H54 (cell line): ENCODE measurements at places on chromosomes 11 and 22.

DNA sequence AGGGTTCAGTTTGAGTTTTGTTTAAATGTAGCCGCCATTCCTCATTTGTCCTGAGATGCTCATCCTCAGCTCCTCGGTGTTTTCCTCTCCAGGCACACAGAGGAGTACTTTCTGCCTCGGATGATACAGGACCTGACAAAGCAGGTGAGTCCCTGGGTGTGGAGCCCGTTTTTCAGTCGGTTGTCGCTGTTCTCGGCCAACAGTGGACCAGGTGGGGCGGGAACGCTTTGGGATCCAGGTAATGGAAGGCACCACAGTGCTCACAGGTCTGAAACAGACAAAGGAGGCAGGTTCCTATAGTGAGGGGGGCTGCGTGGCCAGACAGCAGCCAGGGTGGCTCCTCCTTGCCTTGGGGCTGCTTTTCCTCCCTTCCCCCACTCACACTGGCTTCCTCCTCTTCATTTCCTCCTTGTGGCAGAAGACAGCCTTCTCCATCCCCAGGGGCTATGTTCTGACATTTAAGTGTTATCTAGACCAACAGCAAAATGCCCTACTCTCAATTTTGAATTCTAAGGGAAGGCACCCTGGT is 19.4 kb downstream of the NADSYN1 start:
- no peak for DNase-seq

DNA sequence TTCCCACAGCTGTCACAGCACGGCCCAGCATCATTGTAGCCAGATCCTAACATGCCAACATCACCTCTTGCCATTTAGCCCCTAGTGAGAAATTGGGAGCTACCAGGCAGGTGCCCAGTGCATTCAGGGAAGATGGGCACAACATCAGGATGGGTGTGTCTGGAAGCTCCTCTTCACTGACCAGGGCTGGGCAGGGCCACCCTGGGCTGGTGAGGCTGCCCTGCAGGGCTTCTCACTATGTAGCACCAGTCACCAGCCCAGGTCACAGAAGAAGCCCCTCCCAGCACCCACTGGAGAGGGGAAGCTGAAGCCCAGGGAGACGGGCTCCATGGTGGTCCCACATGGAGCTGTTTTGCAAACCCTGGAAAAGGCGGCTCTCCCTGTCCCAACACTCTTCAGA is 13.9 kb downstream of the ZNF74 start:
- no peak for DNase-seq

- no peak for DNase-seq
Measured at GRCh38 chr22:36238373-36239149, 766 bp downstream of the APOL2 start.

DNA sequence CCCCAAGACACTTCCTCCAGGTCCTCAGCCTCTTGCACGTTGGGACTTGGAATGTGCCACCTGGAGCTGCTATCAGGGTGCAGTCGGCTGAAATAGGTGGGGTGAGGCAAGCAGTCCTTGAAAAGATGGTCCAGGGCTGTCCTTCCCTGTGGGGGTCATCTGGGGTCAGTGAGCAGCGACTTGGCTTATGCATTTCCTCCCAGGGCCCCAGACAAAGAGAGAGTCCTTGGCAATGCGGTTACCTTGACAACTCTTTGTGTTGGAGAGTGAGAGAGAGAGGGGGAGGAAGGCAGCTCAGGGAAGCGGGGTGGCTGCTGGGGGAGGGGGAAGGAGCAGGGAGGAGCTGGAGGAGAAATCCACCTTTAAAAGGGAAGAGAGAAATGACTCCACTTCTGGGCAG is 93.8 kb downstream of the MIAT start:
- DNase-seq = no peak

DNA sequence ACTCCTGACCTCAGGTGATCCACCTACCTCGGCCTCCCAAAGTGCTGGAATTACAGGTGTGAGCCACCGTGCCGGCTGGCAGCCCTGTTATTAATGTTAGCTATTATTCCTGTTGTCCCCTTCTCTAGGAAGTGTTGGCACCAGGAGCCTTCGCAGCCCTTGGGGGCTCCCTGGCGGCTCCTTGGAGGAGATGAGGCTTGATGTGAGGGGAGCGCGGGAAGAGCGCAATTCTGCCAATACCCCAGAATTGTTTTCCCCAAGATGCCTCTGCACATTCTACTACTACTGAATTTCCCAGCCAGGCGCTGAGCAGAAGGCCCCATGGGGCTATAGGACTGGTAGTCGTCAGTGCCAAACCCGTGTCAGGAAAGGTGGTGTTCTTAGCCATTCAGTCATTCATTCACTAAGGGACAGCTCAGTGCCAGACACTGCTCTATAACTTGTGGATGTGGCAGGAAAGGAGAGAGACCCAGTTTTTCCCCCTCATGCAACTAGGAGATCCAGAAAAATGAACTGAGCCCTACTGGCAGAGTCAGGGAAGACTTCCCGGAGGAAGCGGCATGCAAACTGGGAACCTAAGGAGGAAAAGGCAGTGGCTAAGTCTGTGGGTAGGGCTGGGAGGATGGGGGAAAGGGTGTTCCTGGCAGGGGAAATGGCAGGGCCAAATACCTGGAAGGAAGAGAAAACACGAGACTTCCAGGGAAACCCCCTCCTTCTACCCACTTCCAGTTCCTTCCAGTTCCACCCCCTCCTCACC is 3.5 kb downstream of the FBLN1 start:
- DNase-seq = no peak

DNA sequence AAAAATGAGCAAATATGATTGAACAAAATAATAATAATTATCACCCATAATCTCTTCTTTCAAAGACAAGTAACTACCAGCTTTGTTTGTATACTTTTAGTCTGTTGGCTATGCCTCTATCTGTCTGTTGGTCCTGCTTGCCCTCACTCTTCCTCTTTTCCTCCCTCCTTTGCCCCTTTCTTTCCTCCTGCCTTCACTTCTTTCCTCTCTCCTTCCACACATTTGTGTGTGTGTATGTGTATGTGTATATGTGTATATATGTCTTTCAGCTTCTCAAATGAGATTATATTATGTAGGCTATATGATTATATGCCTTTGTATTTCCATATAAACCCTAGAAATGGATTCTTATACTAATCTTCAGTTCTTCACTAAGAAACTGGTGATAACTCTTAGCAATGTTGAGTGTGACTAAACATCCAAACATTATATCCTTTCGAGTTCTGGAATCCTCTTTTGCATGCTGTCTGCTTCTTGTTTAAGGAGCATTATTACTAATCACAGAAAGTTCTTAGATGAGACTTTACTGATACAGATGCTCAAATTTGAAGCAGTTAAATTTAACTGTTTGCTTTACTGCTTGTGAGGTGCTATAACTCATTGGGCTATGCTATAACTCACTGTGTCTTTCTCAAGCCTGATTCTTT is 219.1 kb downstream of the TMEM135 start:
- no peak for DNase-seq

DNA sequence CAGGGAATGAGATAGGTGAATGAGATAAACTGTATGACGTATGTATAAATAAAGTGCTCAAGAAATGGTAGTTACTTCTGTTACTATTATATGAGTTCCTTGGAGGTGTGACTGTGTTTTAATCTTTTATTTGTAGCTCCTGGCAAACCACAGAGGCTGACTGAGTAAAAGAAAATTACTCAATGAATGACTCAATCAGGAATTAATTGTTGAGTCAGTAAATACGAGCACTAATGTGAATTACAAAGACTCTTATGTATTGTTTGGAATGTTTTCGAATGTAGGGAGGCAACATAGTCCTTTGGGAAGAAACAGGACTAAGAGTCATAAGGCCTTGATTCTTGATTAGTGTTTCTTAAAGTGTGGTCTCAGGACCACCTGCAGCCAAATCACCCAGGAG is 51.1 kb upstream of the BLID start:
- DNase-seq = no peak

DNA sequence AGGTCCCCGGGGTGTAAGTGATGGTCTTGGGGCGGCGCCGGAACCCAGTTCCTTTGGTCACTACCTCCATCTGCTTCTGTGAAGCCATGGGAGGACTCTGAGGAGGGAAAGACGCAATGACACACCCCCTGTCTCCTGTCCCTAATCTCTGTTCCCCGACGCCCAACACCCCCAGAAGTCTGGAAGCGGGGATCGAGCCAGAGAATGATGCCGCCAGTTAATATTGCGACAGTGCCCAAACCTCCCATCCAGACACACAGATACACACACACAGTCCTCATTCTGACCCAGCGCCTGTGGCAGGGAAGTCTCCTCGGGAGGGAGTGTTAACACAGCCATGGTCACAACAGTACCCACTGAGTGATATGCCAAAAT is 352 bp downstream of the C22orf23 start:
- no peak for DNase-seq

- DNase-seq = no peak
Measured at GRCh38 chr22:19635644-19636043, 78.7 kb upstream of the SEPTIN5 start.

- no peak for DNase-seq
Measured at GRCh38 chr11:123338266-123338800, 91.7 kb upstream of the GRAMD1B start.

DNA sequence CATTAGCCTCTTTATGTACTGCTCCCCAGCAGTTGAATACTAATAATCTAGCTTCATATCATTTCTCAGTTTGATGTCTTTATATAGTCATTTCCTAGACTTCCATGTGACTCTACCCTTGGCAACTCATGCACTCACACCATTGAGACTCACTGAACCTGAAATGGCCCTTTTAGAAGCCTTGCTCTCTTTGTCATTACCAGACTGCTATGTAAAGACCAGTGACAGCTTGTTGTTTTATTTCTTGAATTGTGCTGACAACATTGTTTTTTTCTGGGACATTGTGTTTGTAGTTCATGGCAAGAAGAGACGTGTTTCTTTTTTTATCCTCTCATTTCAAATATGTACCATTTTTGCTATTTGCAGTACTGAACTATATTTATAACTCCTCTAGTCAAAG is 256.5 kb downstream of the CNTN5 start:
- no peak for DNase-seq

DNA sequence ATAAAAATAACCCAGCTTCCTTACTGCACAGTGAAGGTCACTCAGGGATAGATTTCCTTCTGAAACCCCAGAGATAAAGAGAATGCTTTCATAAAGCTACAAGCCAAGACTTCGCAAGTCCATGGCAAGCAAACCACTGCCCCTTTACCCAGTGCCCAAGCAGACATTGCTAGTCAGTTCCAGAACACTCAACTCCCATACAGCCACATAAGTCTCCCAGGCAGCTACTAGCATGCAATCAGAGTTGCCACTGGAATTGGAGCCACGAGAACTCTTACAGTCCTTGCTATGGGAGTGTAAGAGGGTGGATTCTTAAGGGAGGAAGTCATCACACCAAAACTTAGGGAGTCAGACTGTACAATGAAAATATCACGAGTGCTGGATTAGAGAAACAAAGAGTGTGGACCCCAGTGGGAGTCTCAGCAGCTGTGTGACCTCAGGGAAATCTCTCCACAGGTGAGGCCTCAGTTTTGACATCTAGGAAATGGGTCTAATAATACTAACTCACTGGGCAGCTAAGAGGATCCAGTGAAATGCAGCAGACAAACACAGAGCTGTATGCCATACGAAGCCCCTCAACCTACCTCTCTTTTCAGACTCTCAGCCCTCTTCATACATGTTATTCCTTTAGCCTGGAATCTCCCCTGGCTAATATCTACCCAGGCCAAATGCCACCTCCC is 526.6 kb downstream of the MN1 start:
- no peak for DNase-seq

DNA sequence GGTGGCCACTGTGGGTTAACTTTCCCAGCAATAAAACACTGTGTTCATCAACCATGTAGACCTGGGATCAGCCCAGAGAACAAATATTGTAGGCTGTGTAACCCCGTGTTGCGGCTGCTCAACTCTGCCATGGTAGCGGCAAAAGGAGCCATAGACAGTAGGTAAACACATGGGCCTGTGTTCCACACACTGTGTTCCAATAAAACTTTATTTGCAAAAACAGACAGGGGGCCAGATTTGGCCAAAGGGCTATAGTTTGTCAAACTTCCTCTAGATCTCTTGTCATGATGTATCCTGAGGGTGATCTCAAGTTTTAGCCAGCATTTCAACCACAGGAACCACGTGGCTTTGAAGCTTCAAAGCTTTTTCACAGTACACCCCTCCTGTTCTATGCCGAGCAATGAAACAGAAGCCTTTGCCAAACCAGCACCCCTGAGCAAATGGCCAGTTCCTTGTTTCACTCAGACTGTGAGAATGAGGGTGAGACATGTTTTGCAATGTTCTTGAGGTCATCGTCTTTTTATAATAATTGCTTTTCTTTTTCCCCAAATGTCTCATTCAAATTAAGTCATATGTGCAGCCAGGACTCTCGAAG is 49.9 kb upstream of the FADD start:
- no peak for DNase-seq

DNA sequence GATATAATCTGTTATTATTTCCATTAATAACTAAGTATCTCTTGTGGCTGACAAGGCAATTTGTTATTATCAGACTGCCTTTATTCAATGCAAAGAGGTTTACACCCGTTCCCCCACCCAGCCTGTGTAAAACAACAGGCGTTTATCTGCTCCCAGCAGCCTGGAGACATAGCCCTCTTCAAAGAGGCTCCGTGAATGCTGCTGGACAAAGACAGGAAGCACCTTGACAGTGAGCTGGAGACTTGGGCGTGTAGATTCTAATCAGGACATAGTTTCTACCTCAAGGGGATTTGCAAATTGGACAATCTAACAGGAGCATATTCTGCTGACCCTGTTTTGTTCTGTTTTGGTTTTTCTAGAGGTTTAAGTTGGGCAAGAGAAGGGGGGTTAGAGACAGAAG is 733.0 kb upstream of the KIRREL3 start:
- no peak for DNase-seq

GRCh38 chr11:101817581-101817980 is 97.2 kb upstream of the CEP126 start:
- DNase-seq = no peak

- DNase-seq = peak; percentile 43
Measured at GRCh38 chr11:12167061-12168000, 56.9 kb downstream of the MICAL2 start.

DNA sequence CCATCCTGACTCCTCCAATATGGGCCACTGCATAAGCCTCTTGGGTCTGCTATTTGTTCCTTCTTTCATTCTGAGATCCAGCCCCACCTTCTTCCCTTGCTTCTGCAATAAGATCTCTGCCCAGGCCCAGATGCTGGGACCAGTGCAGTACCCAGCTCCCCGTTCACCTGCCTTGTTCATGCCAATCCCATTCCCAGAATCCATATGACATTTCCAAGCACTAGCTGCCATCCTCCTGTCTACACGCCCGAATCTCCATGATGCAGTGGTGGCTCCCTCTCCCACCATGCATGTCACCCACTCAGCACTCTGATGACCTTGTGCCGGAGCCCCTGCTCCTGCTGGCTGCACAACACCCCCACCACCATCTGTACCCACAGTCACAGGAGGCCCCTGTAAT is 11.4 kb upstream of the FAM83F start:
- DNase-seq = no peak

DNA sequence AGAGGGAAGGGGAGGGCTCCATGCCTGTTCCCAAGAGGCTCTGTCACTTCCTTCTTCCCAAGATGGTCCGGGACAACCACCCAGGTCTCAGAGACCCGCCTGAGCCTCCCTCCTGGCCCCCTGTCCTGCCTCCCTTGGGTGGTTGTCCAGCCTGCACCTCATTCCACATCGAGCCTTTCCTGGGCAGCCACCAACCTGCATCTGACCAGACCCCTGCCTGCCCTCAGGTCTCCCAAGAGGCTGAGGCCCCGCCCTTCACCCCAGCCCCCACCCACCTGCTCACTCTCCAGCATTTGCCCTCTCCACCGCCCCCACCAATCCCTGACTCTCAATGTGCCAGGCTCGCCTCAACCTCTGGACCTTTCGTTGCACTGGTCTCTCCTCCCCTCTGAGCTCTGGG is 97.5 kb upstream of the LMO1 start:
- DNase-seq = no peak

GRCh38 chr11:60762851-60763691 is 6.4 kb downstream of the MS4A15 start:
- no peak for DNase-seq
